ENCODE measurements at places on chromosomes 5 and 9.

DNA sequence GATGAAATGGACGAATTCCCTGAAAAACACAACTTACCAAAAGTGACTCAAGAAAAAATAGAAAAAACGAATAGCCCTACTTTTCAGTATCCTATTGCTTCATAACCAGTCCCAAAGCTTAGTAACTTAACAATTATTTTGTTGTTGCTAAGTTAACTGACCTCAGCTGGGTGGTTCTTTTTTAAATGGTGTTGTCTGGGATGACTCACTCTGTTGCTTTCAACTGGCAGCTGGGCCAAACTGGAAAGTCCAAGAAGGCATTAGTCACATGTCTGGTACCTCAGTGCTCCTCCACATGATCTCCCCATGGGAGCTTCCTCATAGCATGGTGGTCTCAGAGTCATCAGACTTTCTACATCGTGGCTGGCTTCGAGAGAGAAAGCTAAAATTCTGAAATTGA, 47.8 kb upstream of the ADAMTS2 start:
- DNase-seq: no peak

DNA sequence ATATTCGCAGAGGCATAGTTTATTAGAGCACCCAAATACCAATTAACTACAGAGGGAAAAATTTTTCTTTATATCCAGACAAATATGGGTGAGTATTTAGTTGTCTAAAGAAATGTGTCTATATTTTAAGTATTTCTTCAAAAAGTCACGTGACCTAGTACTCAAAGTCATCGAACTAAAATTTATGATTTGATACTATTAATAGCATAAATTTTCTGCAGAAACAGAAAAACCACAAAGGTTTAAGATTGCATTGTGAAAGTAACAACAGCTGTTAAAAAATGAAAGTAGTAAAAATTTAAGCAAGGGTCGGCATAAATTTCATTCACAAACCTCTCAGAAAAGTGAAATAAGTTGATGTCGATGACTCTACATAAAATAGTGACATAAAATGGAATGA, 323.9 kb upstream of the RORB start:
- no peak for DNase-seq

GRCh38 chr9:72983056-72983455, 30.2 kb upstream of the ALDH1A1 start:
- no peak for DNase-seq

DNA sequence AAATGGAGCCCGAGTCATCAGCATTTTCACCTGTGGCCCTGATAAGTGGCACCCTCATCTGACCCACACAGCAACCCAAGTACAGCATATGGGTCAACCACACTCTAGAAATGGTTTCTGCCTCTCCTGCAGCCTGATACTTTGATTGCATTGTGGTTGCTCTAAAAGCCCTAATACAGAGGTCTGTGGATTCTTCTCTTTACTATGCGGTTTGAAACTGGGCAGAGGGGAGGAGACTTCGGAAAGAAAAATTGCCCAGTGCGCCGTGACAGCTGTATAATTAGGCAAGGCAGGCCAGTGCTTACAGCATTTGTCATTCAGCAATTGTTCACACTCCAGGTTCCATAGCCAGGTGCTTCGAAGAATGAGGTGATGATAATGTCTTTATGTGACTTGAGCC, 361.0 kb downstream of the NFIB start:
- DNase-seq: no peak

DNA sequence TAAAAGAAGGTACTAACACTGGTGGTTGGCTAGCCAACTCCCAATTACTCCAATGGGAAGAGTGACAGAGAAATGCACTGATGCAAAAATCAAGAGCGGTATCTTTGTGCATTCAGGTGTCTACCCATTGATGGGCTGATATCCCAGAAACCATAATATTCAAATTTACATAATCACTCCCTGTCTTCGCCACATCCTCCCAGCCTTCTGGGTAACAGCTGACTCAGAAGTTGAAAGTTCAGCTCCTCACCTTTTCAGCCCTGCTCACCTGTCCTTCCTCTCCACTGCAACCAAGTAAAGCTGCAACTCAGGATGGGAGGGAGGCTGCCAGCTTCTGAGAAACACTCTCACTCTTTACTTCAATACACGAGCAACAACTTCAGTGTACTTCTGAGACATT, 6.9 kb downstream of the SUSD1 start:
- no peak for DNase-seq

GRCh38 chr5:118544887-118545449, 443.4 kb downstream of the DTWD2 start:
- no peak for DNase-seq

GRCh38 chr9:127910613-127911205, 6.1 kb downstream of the ST6GALNAC4 start:
- DNase-seq: no peak

- DNase-seq: no peak
These were observed 29.9 kb downstream of the BTNL9 start for GRCh38 chr5:181069767-181070491.

DNA sequence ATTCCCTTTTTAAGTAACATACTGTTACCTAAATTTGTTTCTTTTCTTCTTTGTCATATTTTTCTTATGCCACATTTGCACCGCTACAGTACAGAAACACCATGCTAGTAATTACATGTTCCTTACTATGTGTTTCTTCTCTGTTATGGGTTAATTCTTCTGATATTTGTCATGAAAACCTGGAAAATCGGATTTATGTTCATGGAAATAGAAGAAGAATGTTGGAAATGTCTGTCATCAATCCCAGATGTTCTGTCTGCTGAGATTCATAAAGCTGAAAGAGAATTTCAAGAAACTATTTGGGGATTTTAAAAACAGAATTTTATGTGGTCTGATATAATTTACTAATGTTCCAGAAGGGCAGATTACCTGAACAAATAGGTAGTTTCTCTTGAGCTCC, 305.2 kb upstream of the NREP start:
- no peak for DNase-seq

GRCh38 chr5:136043551-136043950, 14.8 kb downstream of the TGFBI start:
- no peak for DNase-seq

DNA sequence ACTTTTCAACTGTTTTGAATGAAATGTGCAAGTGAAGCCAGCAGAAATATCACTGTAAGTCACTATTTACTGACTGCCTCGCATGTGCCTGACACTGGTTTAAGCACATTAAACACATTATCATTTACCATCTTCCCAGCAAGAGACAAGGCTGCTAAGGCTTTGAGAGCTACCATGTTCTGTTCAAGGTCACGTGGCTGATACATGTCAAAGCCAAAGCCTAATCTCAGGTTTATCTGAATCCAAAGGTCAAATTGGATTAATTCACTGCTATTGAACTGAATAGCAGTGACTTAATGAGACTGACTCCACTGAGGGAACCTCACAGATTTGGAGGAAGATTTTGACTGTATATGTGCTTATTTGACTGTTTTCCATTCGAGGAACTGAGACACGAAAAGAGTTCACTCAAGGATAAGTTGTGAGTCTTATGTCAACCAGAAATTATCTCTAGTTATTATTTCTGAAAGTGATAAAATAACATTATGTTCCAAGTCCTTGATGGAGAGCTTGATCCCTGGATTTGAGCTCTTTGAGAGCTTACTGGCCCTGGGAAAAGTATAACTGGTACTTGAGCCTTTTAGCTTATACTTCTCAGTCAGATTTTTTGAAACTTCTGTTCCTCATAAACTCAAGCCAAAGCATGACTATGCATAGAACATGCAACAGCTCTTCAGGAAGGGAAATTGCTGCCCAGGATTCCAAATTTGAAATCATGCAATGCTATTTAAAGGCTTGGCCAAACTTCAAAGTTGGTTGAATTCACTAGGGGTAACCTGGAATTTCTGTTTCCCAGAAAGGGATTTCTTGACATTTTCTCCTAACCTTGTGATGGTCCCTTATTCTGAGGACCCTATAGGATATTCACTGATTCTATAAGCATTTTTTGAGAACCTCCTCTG, 23.4 kb upstream of the ARHGAP26 start:
- no peak for DNase-seq

DNA sequence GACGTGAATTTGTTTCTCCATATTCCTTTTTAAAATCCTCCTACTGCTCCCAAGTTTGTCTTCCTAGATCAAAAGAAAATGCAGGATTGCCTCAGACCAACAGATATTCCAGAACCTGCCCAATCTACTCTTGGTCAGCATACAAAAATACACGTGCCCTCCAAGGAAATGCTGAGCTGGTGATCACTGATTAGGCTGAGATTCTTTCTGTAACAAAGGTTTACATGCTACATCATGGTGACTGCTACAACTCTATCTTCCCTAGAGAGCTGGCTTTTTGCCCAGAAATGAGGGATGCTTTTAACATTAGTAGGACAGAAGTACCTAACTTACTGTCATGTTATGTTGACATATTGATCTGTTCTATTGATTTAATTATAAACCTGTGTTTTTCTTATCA, 35.5 kb downstream of the OR2Y1 start:
- DNase-seq: no peak

- DNase-seq: no peak
These were observed 121.1 kb upstream of the IL12B start for GRCh38 chr5:159451197-159452052.

DNA sequence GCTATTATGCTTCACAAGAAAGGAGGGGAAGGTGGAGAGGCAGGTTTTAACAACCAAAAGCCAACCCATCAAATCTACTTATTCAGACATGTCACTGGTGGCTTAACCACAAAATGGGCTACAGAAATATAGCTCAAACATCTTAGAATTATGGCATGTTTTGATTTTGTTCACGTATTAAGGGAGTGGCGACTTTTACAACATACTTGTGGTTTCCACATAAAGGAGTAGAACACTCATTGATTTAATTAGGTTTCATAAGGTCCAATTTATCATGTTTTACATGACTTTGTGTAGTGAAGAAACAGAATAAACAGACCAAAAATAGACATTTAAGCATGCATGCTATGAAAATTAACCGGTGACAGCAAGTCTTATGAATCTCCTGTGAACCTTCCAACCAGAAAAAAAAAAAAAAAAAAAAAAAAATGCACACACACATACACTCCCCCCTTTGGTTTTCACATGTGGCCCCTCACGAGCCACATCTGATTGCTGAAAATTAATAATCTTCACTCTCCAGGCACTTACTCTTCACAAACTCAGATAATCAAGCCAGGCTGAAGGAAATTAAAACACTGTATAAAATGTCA, 5.4 kb downstream of the ZNF608 start:
- no peak for DNase-seq

- DNase-seq: no peak
These were observed 314.2 kb downstream of the CDK5RAP2 start for GRCh38 chr9:120265791-120266190.

GRCh38 chr5:148416921-148417320, 33.2 kb downstream of the FBXO38 start:
- DNase-seq: no peak

DNA sequence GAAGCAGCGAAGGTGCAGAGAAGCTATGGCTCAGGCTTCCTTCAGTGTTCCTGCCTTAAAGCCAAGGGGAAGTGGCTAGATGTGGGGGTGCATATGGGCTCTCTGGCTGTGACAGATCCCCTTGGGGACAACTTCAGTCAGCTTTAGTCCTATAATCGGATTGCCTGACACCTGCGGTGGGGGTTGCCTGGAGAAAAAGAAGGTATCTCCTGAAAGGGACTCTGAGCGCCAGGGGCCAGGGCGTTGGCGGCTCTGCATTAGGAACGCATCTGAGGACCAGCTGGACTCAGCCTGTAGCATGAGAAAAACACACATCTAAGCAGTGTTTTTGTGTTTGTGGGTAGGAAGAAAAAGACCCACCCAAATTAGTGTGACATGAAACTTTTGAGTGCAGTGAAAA, 84.3 kb upstream of the OTULINL start:
- no peak for DNase-seq

DNA sequence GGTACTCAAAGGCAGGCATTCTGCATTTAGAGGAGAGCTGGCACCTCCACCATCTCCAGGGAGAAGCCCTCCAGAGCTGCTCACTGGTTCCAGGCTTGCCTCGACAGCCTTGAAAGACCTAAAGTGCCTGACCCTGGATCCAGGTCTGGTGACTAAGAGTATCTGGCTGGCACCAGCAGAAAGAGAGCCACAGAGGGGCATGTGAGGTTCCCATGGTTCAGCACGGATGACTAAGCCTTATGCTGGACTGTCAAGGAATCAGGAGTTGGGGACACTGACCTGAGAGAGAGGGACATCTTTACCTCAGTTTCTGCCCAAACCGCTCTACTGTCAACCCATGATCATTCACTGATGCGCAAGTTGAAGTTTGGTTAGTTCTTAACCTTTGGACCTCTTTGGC, 3.0 kb downstream of the ACTL7A start:
- no peak for DNase-seq

- no peak for DNase-seq
These were observed 4.2 kb downstream of the SKP2 start for GRCh38 chr5:36156121-36156601.

DNA sequence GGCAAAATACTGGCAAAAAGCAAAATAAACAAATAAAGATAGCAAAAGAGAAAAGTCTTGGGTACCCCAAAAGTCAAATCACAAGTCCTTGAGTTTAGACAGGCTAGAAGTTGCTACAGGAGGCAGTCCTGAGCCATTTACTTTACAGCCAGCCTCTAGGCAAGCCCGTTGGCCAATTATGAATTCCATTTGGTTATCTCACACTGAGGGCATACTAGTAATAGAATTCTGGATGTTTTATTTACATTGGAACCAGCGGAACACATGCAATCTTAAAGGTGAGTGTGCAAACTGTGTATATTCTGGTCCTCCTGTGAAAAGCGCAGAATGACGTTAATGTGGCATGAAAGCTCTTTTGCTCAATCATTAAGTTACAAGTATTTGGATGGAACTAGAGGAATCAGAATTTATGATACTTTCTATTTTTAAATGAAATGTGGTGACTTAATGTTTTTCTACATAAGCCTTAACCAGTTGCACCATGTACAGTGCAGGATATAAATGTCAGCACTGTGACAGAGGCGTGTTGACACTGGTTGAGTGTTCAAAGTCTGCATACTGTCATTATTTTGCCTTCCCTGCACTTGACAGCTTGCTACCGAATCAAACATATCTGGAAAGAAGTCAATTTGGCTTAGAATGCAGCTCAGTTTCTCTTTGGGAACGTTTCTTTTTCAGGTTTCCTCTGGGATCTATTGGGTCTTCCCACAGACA, 7.9 kb downstream of the GDNF start:
- no peak for DNase-seq

GRCh38 chr5:134422791-134423365, 11.2 kb upstream of the CDKN2AIPNL start:
- no peak for DNase-seq

DNA sequence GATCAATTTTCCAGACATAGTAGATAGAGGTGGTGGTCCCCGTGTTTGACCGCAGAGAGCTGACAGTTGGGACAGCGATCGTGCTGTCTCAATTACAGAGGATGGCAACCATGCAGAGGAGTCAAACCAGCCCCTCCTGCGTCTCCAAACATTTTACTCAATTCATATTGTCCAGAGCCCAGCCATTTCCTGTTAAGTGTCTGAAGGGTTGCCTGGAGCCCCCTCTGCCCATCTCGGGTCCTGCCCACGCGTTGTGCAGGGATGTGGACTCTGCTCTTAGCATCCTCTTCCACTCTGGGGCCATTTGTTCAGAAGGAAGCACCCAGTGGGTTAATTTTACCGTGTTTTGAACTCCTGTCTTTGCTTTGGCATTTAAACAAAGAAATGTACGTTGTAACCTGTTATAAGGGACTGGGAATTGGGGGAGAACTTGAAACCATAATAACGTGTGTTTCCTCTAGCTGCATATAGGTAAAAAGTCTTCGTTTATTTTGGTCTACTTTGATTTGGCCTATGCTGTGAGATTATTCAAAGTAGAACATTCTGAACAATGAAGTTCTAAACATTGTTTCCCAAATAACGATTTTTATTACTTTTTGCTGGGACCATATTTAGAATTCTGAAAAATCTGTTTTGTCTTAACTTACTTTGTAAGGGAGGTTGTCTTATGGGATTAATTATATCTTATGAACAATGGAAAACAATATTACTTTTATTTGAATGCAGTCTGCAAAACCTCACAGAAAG, 876 bp downstream of the EGFLAM start:
- DNase-seq: no peak
